ENCODE measurements at places on chromosomes 12 and 14.

DNA sequence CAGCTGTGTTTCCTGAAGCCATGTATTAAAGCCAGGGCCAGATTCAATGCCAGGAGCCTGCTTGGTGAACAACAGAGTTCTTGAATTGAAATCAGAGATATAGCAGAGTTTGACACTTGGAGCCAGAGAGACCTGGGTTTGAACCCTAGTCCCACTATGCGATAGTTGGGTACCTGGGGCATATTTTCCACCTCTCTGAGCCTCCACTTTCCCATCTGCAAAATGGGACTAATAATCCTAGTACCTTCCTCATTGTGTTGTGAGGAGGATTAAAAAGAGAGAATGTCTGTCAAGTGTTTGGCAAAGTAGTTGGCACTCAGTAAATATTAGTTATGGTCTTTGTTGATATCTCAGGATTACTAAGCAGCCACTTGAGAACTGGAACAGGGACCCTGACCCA lies 6.0 kb upstream of the HRK start:
- no peak for DNase-seq

DNA sequence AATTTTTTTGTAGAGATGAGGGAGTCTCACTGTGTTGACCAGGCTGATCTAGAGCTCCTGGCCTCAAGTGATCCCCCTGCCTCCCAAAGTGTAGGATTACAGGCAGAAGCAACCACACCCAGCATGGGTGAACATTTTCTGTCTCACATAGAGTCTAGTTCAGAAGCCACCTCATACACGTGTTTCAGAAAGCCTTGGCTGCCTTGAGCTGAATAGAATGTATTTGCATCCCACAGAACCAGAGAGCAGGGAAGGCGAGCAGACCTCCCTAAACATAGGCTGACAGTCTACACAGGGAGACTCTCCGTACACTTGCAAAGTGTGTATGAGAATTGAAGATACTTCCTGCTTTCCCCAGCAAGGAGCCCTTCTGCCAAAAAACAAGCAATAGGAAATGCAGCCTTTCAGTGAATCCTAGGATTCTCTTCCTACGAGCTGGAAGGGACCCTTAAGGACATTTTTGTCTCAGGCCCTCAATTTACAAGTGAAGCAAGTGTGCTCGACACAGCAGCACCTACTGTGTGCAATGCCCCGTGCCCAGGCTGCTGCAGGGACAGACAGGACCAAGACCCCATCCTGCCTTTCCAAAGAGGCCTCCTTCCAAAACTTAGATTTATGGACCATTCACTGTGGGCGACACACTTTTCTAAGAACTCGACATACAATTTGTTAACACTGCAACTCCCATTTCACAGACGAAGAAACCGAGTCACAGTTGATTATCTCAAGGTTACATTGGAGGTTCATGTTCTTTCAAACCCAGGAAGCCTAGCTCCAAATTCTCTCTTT lies 11.2 kb downstream of the NUAK1 start:
- DNase-seq, result no peak

GRCh38 chr14:62819931-62820330 lies 225.3 kb downstream of the KCNH5 start:
- DNase-seq, result no peak

GRCh38 chr12:12010277-12011039 lies 60.3 kb upstream of the BCL2L14 start:
- DNase-seq, result no peak

GRCh38 chr12:76669981-76670380 lies 93.9 kb upstream of the ZDHHC17 start:
- no peak for DNase-seq

- no peak for DNase-seq
Measured at GRCh38 chr12:72330301-72330700, 58.1 kb downstream of the TRHDE start.

DNA sequence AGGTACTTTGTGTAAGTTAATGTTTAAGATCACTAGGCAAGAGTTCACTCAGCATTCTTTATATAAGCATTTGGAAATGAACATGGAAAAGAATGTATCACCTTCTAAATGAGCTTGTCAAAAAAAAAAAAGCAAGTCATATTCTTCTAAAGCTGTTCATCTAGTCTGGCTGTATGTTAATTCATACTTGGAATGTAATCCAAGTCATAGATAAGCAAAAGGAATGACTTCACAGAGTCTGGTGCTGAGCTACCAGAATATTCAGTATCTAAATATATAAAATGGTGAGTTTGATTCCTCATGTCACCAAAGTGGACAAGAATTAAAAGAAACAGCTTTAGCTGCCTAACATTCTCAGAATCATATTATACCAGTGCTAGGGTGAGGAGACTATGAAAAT lies 4.9 kb downstream of the OR6C4 start:
- DNase-seq, result no peak

DNA sequence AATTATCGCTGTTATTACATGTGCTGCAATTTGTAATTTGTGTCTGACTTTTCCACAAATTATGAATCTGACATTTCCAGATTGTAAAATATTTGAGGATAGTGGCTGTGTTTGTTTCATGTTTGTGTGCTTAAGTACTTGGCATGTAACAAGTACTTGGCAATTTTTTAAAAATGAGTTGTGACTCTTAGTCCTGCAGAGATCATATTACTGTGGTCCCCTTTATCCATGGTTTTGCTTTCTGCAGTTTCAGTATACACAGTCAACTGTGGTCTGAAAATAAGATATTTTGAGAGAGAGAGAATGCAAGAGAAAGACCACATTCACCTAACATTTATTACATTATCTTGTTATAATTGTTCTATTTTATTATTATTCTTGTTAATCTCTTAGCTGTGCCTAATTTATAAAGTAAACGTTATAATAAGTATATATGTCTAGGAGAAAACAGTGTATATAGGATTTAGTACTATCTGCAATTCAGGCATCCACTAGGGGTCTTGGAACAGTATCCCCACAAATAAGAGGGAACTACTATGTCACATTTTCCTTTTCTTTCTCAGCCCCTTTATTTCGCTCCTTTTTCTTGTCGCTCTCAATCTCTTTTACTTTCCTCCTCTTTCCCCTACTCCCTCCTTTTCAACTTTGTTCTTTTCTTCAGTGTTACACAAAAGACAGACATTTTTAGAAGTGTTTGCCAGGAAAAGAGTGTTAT lies 176.1 kb downstream of the FUT8 start:
- DNase-seq, result no peak

DNA sequence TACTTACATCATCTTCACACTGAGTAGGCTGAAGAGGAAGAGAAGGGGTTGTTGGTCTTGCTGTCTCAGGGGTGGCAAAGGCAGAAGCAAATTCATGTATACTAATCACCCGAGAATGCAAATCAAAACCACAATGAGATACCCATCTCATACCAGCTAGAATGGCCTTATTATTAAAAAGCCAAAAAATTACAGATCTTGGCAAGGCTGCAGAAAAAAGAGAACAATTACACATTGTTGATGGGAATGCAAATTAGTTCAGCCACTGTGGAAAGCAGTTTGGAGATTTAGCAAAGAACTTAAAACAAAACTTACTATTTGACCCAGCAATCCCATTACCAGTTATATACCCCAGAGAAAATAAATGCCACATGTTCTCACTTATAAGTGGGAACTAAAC lies 154.9 kb downstream of the SEC23A start:
- no peak for DNase-seq

- DNase-seq, result no peak
Measured at GRCh38 chr14:72744416-72745120, 149.3 kb downstream of the DPF3 start.

- DNase-seq, result no peak
Measured at GRCh38 chr12:49821373-49822287, 6.6 kb downstream of the NCKAP5L start.

GRCh38 chr14:20606190-20606901 lies 15.2 kb upstream of the RNASE12 start:
- no peak for DNase-seq

DNA sequence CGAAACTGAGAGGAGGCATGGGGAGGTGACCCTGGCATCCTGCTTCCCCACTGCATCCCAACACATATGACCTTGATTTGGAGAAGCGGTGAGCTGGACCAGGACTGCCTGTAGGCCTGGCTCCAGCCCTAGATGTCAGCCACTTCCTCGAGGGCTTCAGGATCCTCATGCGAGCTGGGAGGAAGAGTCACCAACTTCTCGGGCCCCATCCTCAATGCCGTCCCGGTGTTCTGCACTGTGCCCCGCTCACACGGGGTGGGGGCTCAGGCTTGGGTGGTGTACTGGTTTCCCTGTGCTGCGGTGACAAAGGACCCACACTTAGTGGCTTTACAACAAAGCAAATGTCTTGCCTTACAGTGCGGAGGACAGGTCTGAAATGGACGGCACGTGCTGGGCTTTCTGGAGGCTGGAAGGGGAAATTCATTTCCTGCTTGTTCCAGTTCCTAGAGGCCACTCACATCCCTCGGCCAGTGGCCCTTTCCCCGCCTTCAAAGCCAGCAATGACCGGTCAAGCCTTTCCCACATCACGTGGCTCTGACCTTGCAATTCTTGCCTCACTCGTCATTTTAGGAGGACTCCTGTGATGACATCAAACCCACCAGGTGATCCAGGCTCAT lies 298.1 kb upstream of the RTL1 start:
- no peak for DNase-seq

DNA sequence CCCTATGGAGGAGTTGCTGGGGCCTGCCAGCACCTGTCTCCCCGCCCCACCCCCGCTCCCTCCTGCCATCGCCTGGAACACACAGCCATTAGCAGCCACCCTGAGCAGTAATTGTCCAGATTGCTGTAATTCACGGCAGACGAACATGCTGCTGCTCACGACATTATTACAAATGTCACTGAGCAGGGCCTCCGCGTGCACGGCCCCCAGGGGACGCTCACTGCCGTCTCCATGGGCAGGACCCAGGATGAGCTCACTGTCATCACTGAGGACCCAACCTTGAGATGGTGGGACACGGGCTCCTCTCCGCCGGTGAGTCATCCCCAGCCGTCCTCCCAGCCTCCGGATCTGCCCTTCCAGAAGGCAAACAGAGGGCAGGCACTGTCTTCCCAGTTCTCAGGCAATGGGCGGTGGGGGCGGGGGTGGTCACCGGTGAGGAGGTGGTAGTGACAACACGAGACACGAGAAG lies 100.4 kb downstream of the RFLNA start:
- DNase-seq, result no peak

DNA sequence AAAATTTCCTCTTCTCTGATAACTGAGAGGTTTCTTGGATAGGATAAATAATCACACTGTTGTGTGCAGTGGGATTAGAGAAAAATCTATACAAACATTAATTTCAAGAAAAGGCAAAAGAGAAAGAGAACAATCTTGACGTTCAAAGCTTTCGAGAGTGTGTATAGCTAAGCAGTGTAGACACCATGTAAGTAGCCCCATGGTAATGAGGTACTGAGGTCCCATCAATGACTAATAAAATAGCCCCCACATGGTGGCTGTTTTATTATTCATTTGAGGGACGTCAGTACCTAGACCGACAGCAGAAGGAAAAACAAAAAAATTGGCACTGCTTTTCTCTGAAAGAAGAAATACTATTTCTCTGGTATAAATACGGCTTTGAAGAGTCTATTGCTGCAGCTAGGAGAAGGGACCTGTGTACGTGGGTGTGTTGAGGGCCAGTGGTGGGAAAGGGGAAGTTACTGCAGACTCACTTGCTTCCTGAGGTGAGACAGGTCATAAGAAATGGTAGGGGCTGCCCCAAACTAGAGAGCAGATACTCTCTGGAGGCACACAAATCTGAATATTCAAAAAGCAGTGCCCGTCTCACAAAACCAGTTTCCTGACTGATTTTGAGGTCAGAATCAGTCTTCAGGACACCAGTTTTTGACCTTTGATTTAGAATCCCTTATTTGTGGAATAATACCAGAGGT lies 339.8 kb downstream of the EMP1 start:
- no peak for DNase-seq

GRCh38 chr12:40942326-40942725 lies 245.8 kb upstream of the PDZRN4 start:
- no peak for DNase-seq

DNA sequence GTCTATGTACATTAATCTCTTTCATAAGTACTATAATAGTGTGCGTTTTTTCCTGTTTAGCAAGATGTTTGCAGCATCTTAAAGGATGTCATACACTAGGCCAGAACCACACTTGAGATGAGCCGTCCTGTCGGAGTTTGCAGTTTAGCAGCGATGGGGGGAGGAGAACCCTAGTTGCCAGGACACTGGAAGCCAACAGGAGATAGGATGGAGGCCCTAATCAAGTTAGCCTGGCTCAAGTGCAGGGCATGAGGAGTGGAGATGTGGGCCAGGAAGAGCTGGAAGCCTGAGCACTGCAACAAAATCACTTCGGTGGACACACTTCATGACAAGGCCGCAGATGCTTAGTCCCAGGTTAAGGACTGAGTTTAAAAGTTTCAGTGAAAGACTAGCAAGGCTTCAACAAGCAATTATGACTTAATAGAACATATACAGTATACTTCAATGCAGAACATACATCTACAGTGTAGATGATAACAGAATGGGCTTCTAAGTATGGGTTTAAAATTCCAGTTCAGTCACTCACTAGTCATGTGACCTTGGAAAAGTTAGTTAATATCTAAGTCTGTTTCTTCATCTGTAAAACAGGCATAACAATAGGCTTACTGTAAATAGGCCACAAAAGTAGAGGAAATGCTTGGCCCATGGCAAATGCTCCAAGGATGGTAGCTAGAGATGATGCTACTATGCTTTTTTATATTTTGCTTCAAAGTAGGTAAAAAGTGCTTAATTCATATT lies 77.1 kb downstream of the PTPN21 start:
- no peak for DNase-seq

DNA sequence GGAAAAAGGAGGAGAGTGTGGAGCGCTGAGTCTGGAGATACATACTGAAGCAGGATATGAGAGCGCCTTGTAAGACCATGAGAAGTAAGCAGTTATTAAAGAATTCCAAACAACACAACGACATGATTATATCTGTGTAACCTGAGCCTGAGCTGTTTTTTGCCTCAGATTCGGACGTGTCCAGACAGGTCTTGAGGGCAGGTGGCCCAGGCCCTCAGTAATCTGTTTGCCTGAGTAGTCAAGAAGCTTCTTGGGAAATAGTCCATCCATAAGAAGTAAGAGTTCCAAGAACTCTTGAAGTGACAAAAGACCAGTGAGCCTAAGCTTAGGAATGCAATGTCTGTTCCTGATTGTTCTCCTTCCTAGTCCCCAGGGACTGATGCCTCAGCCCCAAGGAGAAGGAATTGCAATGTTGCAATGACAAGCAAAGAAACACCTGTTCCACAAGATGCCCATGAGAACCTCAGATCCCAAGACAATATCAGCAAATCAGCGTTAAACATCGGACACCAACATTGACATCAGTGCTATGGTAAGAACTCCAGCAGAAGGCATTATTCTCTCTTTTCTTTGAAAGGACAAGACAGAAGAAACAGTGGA lies 34.7 kb upstream of the ADAMTS20 start:
- no peak for DNase-seq

GRCh38 chr12:25719505-25719904 lies 166.4 kb upstream of the LMNTD1 start:
- DNase-seq, result no peak

Data from neural crest cell (in vitro differentiated cells).